Lower lobe of right lung (tissue), 2 donors: ENCODE measurements at places on chromosomes 11 and 22. TPM values are rescaled to one million over a fixed set of nuclear protein-coding genes. Genes with fewer than 3 reads are reported as not detected.
A peak's percentile ranks its signal among the peaks of the same experiment; 100 is the strongest.

- no peak overlapping the region for H3K27ac ChIP-seq
- no peaks in the 10 kb centered on the region for H3K4me1 ChIP-seq
- no peaks in the 10 kb centered on the region for H3K36me3 ChIP-seq
- H3K4me3 ChIP-seq: no peak overlapping the region
- DNase-seq: no peak
Observed at GRCh38 chr22:16844529-16844928, 19.3 kb upstream of the XKR3 start.

Gene RFPL2
- total RNA-seq: not detected

- H3K4me3 ChIP-seq: no peak overlapping the region
- DNase-seq: no peak
- H3K27ac ChIP-seq: no peak overlapping the region
- H3K4me1 ChIP-seq: no peaks in the 10 kb centered on the region
Observed at GRCh38 chr11:115896084-115896483, 391.9 kb upstream of the CADM1 start.

- H3K4me3 ChIP-seq: no peak overlapping the region
- no peak for DNase-seq
- H3K36me3 ChIP-seq: no peaks in the 10 kb centered on the region
- H3K4me1 ChIP-seq: no peaks in the 10 kb centered on the region
Observed at GRCh38 chr22:22884888-22885840, 2.5 kb upstream of the IGLL5 start.

GRCh38 chr22:50314081-50314454, 6.6 kb upstream of the PLXNB2 start:
- H3K4me3 ChIP-seq: peak overlapping the region; percentile 43
- H3K4me1 ChIP-seq: peaks cover 38% of the 10 kb centered on the region
- H3K27ac ChIP-seq: peak overlapping the region; percentile 61
- H3K27me3 ChIP-seq: no peaks in the 10 kb centered on the region
- DNase-seq: peak; percentile 46

Gene RASGRP2
- total RNA-seq: 30.4 TPM

Gene CYB5R2
- total RNA-seq: 16.0 TPM

- no peaks in the 10 kb centered on the region for H3K27me3 ChIP-seq
- peak overlapping the region; percentile 87 for H3K27ac ChIP-seq
- H3K4me3 ChIP-seq: no peak overlapping the region
- peaks cover 10% of the 10 kb centered on the region for H3K36me3 ChIP-seq
- DNase-seq: peak; percentile 94
Observed at GRCh38 chr11:74018331-74019005, 9.6 kb upstream of the UCP3 start.

Gene SLC37A2
- 25.0 TPM for total RNA-seq

Gene DLG2
- total RNA-seq: 7.2 TPM

Gene SLC22A25
- total RNA-seq: not detected

- no peaks in the 10 kb centered on the region for H3K36me3 ChIP-seq
- no peaks in the 10 kb centered on the region for H3K4me1 ChIP-seq
- DNase-seq: no peak
- no peak overlapping the region for H3K27ac ChIP-seq
Observed at GRCh38 chr11:79860336-79860735, 419.5 kb upstream of the TENM4 start.

DNA sequence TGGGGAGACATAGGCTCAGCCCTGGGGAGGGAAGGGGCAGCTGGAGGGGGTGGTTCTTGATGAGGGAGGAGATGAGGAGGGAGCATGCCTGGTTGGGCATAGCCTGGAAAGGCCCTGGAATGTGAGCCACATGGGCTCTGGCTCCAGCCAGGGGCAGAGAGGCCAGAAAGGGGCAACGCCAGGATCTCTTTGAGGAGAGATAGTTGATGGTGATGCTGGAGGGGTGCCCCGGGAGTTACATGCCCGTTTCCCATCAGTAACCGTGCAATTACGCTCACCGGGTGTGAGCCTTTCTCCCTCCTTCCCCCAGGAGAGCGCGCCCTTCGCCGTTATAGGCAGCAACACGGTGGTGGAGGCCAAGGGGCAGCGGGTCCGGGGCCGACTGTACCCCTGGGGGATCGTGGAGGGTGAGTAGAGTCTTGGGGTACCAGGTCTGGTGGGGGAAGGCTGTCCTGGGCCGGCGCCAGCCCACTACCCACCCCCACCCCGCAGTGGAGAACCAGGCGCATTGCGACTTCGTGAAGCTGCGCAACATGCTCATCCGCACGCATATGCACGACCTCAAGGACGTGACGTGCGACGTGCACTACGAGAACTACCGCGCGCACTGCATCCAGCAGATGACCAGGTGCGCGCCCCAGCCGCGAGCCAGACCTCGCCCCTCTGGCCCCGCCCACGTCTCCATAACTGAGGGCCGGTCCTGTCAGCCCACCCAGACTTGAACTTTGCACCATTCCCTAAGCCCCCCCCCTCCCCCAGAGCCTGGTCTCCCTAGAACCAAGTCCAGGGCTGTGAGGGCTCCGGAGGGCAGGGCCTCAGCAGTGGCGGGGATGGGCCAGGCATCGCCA, 1.8 kb upstream of the GP1BB start:
- peaks cover 66% of the 10 kb centered on the region for H3K27me3 ChIP-seq
- H3K4me1 ChIP-seq: peaks cover 30% of the 10 kb centered on the region
- H3K36me3 ChIP-seq: no peaks in the 10 kb centered on the region
- H3K4me3 ChIP-seq: no peak overlapping the region

Gene CASP1
- 158 TPM for total RNA-seq

Gene FREY1
- total RNA-seq: 0.53 TPM

- no peaks in the 10 kb centered on the region for H3K27me3 ChIP-seq
- no peak for DNase-seq
- peak within 1 kb of the TSS; percentile 85 for H3K4me3 ChIP-seq
- peaks cover 77% of the 10 kb centered on the region for H3K4me1 ChIP-seq
Observed at GRCh38 chr11:832529-833113, at the start of gene CD151. Gene CD151 (plus strand): TSS chr11:832952. CDS start chr11:836070, 3,118 bp downstream.

Gene PAMR1
- 5.6 TPM for total RNA-seq

GRCh38 chr11:13949876-13950275, 12.6 kb upstream of the SPON1 start:
- no peaks in the 10 kb centered on the region for H3K4me1 ChIP-seq
- no peaks in the 10 kb centered on the region for H3K27me3 ChIP-seq
- no peak overlapping the region for H3K4me3 ChIP-seq
- H3K36me3 ChIP-seq: no peaks in the 10 kb centered on the region

DNA sequence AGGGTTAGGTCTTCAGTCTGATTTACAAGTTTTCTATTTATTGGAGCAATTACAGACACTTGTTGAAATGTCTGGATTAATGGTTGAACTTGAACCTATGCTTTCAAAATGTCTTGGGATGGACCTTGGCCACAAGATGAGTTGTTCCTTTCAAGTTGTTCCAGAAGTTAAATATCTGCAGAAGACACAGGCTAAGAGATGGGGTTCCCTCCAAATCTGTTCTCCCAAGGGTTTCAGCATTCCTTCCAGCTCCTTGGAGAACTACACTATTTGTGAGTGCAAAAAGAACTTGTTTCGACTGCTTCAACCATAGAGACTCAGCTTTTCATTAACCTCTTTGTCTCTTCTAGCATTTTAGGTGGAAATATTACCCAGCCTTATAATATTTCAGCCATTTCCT, 189.0 kb upstream of the BLID start:
- H3K4me3 ChIP-seq: no peak overlapping the region
- H3K36me3 ChIP-seq: no peaks in the 10 kb centered on the region
- no peaks in the 10 kb centered on the region for H3K4me1 ChIP-seq
- no peaks in the 10 kb centered on the region for H3K27me3 ChIP-seq

Gene MRGPRF
- total RNA-seq: 11.5 TPM

DNA sequence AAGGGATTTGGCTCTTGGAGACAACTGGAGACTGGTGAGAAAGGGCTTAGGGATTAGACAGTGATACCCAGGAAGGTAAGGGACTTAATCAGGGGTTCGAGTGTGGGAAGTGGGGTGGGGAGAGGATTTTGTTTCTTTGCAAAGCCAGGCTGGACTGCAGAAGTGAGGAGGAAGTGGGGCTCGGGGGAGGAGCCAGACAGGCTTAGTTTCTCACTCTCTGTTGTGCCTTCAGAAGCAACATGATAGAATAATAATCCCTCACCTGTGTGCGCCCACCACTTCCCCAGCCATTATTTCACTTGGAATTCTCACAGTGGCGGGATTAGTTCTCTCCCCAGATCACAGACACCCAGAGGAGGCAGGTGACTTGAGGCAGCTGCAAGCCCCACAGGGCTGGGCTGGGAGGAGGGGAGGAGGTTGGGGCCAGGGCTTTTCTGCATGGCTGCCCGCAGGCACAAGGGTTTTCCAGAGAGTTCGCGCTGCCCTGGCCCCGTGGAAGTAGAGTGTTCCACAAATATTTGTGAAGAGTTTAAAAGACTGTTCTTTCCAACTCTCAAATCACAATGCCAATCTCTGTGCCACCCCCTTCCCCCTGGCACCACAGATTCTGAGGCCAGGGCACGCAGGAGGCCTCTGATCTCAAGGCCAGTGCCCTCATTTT, 4.0 kb upstream of the SEC14L2 start:
- H3K4me3 ChIP-seq: no peak overlapping the region
- peaks cover 31% of the 10 kb centered on the region for H3K4me1 ChIP-seq
- no peaks in the 10 kb centered on the region for H3K36me3 ChIP-seq
- no peak for DNase-seq

DNA sequence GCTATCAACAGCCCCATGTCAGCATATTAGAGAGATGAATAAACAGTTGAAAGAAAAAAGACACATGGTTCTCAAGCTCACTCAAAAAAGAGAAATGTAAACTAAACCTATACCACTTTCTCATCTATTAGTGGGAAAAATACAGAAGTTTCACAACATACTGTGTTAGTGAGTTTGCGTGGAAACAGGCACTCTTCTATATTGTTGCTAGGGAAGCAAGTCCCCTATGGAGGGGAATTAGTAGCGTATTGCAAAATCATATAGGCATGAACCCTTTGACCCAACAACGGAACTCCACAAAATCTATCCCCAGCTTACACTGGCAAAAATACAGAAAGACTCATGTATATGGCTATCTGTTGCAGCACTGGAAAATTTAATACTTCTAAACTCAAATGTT, 14.2 kb upstream of the RFPL2 start:
- H3K36me3 ChIP-seq: no peaks in the 10 kb centered on the region
- H3K4me1 ChIP-seq: no peaks in the 10 kb centered on the region
- H3K4me3 ChIP-seq: no peak overlapping the region

GRCh38 chr11:95487391-95487790, 256.4 kb upstream of the SESN3 start:
- no peak overlapping the region for H3K27ac ChIP-seq
- H3K36me3 ChIP-seq: no peaks in the 10 kb centered on the region
- H3K4me1 ChIP-seq: no peaks in the 10 kb centered on the region
- no peak for DNase-seq
- H3K4me3 ChIP-seq: no peak overlapping the region
- H3K27me3 ChIP-seq: no peaks in the 10 kb centered on the region

Gene MB
- 0.86 TPM for total RNA-seq

Gene SUN2
- 209 TPM for total RNA-seq

Gene RAC2
- total RNA-seq: 111 TPM
